A549 treated with AZD2906 at 1 μM for 4 hours (cell line): ENCODE measurements at places on chromosomes 5 and 9. TPM values are rescaled to one million over a fixed set of nuclear protein-coding genes. Genes with fewer than 3 reads are reported as not detected.

PCDHGA8 gene
- total RNA-seq = 0.02 to 0.03 TPM (median 0.02 TPM) in 4 of 5 replicates, not detected in the other

FGF1 gene
- total RNA-seq = 0.24 to 0.61 TPM (median 0.39 TPM) in 5 replicates

HEMGN gene
- total RNA-seq = not detected in 5 replicates

DRD1 gene
- 0.02 to 0.11 TPM (median 0.05 TPM) in 5 replicates for total RNA-seq

LCN15 gene
- 0.05 to 0.09 TPM (median 0.09 TPM) in 3 of 5 replicates, not detected in the others for total RNA-seq

SYK gene
- total RNA-seq = 0.02 to 0.17 TPM (median 0.03 TPM) in 4 of 5 replicates, not detected in the other

ARSB gene
- 8.1 to 9.6 TPM (median 8.3 TPM) in 5 replicates for total RNA-seq

HBEGF gene
- total RNA-seq = 5.7 to 7.7 TPM (median 6.5 TPM) in 5 replicates

DMGDH gene
- 0.29 TPM in 1 of 5 replicates, not detected in the others for total RNA-seq

MCC gene
- 0.14 to 0.27 TPM (median 0.16 TPM) in 5 replicates for total RNA-seq

GZMA gene
- total RNA-seq = not detected in 5 replicates

SPATA31C1 gene
- total RNA-seq = not detected in 5 replicates

ROR2 gene
- total RNA-seq = 1.1 to 1.9 TPM (median 1.5 TPM) in 5 replicates

ACTL7B gene
- total RNA-seq = 0.02 to 0.03 TPM in 2 of 5 replicates, not detected in the others

CCDC187 gene
- total RNA-seq = 0.01 to 0.03 TPM (median 0.03 TPM) in 3 of 5 replicates, not detected in the others

MYOT gene
- 0.08 to 0.27 TPM (median 0.13 TPM) in 3 of 5 replicates, not detected in the others for total RNA-seq
